Stimulated activated CD8-positive, alpha-beta memory T cell treated with anti-CD3 and anti-CD28 coated beads, Interleukin-2, amount 100 ng/mL, for 1 hour (primary cell): ENCODE measurements at places on chromosomes 7 and 10.

- no peak for DNase-seq
Measured at GRCh38 chr10:92042541-92042940, 119.0 kb downstream of the BTAF1 start.

- no peak for DNase-seq
Measured at GRCh38 chr10:107733328-107734130, 569.0 kb upstream of the SORCS1 start.

GRCh38 chr10:62473241-62473640, 99.1 kb downstream of the ZNF365 start:
- no peak for DNase-seq

DNA sequence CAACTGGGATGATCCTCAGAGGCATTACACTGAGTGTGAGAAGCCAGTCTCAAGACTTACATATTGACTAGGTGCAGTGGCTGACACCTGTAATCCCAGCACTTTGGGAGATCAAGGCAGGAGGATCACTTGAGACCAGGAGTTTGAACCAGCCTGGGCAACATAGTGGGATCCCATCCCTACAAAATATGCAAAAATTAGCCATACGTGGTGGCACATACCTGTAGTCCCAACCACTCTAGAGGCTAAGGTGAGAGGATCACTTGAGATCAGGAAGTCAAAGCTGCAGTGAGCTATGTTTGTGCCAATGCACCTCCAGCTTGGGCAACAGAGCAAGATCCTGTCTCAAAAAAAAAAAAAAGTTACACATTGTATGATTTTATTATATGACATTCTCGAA, 23.5 kb upstream of the TNPO3 start:
- no peak for DNase-seq

DNA sequence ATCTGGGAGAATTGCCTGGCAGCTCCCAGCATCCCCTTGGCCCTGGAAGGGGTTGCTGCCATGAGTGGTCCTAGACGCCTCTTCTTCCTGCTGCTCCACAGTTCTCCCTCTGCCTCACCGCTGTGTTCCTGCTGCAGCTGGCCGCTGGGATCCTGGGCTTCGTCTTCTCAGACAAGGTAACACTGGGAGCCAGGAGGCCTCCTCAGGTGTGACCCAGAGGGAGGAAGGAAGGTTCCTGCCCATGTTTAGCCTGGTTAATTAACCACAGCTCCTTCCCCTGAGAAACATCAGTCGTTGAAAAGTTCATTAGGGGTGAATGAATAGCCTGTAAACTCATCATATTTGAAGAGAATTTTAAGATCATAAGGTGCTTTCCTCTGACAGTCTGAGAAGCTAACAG, 18.2 kb downstream of the TSPAN33 start:
- no peak for DNase-seq

DNA sequence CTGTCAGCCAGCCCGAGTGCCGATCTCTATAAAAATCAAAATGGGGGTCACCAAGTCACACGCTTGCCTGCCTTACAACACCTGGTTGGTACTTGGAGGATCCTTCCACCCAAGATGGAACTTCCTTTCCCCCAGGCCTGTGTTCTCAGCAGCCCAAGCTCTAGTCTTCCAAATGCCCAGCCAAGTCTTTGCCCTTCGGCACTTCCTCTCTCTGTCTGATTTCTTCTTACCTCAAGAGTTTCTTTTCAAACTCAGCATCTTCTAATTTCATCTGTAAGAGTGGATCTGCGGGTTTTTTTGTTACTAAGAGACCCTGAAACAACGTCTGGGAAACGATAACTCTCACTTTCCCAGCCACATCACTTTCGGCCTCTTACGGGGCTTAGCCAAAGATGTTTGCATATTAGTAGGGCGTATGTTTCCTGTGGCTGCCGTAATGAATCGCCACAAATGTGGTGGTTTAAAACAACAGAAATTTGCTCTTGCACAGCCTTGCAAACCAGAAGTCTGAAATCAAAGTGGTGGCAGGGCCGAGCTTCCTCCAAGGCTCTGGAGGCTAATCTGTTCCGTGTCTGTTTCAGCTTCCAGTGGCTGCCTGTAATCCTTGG, 219.9 kb downstream of the TCF7L2 start:
- DNase-seq = no peak

DNA sequence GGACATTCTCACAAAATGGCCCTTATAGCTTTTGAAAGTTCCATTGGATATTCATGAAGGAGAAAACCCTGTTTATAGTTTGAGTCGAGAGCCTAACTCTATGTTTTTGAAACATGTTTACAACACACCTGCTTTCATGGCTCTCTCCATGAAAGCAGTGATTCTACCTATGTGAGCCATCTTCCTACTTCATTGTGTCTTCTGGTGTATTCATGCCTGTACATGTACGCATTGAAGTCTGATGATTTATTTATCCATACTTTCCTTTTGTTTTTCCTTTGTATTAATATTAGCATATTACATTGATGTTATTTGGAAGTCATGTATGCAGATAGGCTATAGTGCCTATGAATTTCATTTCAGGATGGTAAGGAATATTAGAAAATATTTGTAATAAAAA, 58.0 kb downstream of the LAMB4 start:
- no peak for DNase-seq
